PC-9 (cell line): ENCODE measurements at places on chromosomes 6 and 20. TPM values are rescaled to one million over a fixed set of nuclear protein-coding genes. Genes with fewer than 3 reads are reported as not detected.

- H3K27ac ChIP-seq: no peak overlapping the region
- H3K36me3 ChIP-seq: no peaks in the 10 kb centered on the region
- H3K4me1 ChIP-seq: no peaks in the 10 kb centered on the region; the same call in 1 of the 2 replicates
- peaks cover 9% of the 10 kb centered on the region; the same call in 1 of the 2 replicates for H3K27me3 ChIP-seq
- no peak overlapping the region for H3K4me3 ChIP-seq
- no peak for DNase-seq
These were observed 25.5 kb downstream of the CST9L start for GRCh38 chr20:23542801-23543200.

GRCh38 chr20:58116505-58116904 is 111.9 kb downstream of the ANKRD60 start:
- no peaks in the 10 kb centered on the region for H3K27me3 ChIP-seq
- H3K36me3 ChIP-seq: no peaks in the 10 kb centered on the region
- H3K4me1 ChIP-seq: peaks cover 28% of the 10 kb centered on the region
- H3K27ac ChIP-seq: no peak overlapping the region
- no peak for DNase-seq
- H3K4me3 ChIP-seq: no peak overlapping the region

DNA sequence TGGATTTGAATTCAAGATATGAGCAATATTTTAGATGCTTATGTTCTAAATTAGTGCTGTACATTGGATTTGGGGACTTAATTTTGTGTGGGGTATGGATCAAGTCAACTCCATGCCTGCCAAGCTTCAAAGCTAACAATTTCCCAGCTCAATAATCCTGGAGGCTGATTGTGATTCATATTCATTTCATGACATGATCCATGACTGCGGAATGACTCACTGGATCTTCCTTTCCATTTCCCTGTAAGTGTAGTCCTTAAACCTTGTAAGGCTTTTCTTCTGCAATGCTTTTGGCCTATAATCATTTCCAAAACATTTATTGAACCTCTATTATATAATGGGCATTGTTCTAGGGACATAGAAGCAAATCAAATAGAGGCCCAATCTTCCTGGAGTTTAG is 44.7 kb upstream of the CCN2 start:
- H3K27ac ChIP-seq: no peak overlapping the region
- no peak overlapping the region for H3K4me3 ChIP-seq

GRCh38 chr6:49764571-49765236 is 20.5 kb upstream of the CRISP3 start:
- H3K4me3 ChIP-seq: no peak overlapping the region
- no peak overlapping the region for H3K27ac ChIP-seq
- H3K4me1 ChIP-seq: no peaks in the 10 kb centered on the region
- H3K36me3 ChIP-seq: no peaks in the 10 kb centered on the region

- no peaks in the 10 kb centered on the region for H3K4me1 ChIP-seq
- no peak overlapping the region for H3K27ac ChIP-seq
- H3K4me3 ChIP-seq: no peak overlapping the region
- no peaks in the 10 kb centered on the region for H3K27me3 ChIP-seq
- no peak for DNase-seq
- no peaks in the 10 kb centered on the region for H3K36me3 ChIP-seq
These were observed 229.5 kb downstream of the UBE3D start for GRCh38 chr6:82836022-82836575.

GRCh38 chr20:38113401-38114325 is 51.4 kb downstream of the TGM2 start:
- H3K27me3 ChIP-seq: no peaks in the 10 kb centered on the region
- H3K36me3 ChIP-seq: no peaks in the 10 kb centered on the region
- DNase-seq: no peak
- no peak overlapping the region for H3K4me3 ChIP-seq
- peaks cover 73% of the 10 kb centered on the region for H3K4me1 ChIP-seq

DNA sequence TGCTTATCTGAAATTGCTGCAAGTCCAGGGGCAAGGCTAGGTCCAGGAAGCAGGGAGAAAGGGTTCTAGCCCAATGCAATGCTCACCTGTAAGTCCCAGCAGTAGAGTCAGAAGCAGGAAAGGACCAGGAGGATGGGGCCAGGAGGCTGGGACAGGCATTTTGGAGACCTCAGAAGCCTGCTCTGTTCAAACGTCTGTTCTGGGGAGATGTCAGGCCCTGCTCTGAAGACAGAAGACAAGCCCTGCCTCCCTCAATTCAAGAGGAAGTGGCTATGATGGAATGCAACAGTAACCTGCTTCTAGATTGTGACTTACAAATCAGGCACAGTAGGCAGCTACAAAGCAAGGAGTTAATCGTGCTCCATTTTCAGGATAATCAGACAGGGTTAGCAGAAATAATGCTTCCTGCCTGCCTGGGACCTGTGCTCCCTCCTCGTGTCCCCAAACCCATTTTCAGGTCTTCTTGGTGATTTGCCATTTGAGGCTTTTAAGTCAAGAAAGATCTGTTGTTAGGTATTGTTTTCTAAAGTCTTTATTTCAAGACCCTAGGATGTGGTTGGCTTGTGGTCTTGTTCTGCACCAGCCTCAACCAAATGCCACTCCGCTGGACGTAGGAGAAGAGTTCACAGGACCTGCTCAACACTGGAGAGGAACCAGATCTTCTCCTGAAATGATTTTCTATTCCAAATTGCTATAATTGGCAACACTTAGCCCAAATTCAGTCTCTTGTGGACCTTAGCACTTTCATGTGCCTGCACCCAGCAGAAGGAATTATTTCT is at the start of gene SIRPG:
SIRPG (minus strand) TSS at position 224 of the 779 bp plus-strand sequence; CDS start at position 159, 65 bp downstream.
- H3K4me1 ChIP-seq: no peaks in the 10 kb centered on the region
- no peaks in the 10 kb centered on the region for H3K27me3 ChIP-seq
- no peak within 1 kb of the TSS for H3K4me3 ChIP-seq
- DNase-seq: no peak
- no peaks in the 10 kb centered on the region for H3K36me3 ChIP-seq
- H3K27ac ChIP-seq: no peak within 1 kb of the TSS

- no peak for DNase-seq
- no peaks in the 10 kb centered on the region for H3K4me1 ChIP-seq
- no peak overlapping the region for H3K27ac ChIP-seq
These were observed 227.5 kb downstream of the KCNQ5 start for GRCh38 chr6:72849346-72849745.

DNA sequence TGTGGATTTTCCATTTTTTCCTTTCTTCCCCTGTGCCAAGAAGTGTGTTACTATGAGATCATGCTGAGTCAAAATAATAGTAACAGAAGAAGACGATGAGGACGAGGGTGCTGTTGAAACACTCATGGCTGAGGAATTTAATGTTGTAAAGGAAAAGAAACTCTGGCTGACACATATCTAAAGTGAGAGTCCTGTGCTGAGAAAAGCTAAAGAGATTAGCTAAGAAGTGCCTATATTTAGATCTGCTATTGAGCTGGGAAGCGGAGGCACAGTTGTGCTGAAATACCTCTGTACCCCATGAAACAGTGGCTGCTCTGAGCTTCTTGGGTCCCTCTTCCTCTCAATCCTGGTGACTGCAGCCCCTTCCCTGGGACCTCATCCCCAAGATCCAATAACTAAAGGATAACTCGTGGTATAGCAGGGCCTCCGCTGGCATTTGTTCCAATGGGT is 1.1 kb upstream of the SYTL3 start:
- H3K4me1 ChIP-seq: peaks cover 36% of the 10 kb centered on the region
- DNase-seq: no peak
- no peaks in the 10 kb centered on the region for H3K36me3 ChIP-seq
- no peak overlapping the region for H3K4me3 ChIP-seq
- no peaks in the 10 kb centered on the region for H3K27me3 ChIP-seq

DNA sequence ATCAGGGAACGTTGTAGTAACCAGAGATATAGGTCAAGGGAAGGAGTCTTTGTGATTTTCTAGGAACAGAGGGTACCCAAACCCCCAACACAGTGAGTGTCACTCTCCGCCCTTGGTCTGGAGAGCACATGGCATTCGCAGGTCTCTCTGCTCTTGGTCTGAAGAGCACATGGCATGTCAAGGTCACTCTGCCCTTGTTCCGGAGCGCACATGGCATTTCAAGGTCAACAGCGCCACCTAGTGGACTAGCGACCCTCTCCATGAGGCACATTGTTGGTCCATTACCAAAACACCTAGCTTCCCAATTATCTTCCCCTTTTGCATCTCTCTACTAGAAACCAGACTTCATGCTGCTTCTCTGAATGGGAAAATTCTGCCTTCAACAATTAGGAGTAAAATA is 260.0 kb downstream of the C6orf118 start:
- no peak overlapping the region for H3K4me3 ChIP-seq
- peaks cover 3% of the 10 kb centered on the region; the same call in 1 of the 2 replicates for H3K27me3 ChIP-seq
- H3K36me3 ChIP-seq: no peaks in the 10 kb centered on the region
- no peaks in the 10 kb centered on the region for H3K4me1 ChIP-seq

GRCh38 chr6:85484948-85485347 is 35.1 kb downstream of the NT5E start:
- no peak for DNase-seq
- H3K36me3 ChIP-seq: peaks cover 17% of the 10 kb centered on the region
- no peaks in the 10 kb centered on the region for H3K27me3 ChIP-seq
- no peak overlapping the region for H3K4me3 ChIP-seq
- H3K4me1 ChIP-seq: peaks cover 13% of the 10 kb centered on the region
- H3K27ac ChIP-seq: no peak overlapping the region

- H3K4me3 ChIP-seq: no peak overlapping the region
- no peaks in the 10 kb centered on the region for H3K27me3 ChIP-seq
- H3K27ac ChIP-seq: no peak overlapping the region
These were observed 125.9 kb downstream of the CDK19 start for GRCh38 chr6:110689275-110689935.

- no peak for DNase-seq
- no peak overlapping the region for H3K4me3 ChIP-seq
- H3K4me1 ChIP-seq: peaks cover 1% of the 10 kb centered on the region
These were observed 17.0 kb downstream of the NFATC2 start for GRCh38 chr20:51525241-51526105.

GRCh38 chr6:24752917-24753492 is 21.7 kb upstream of the GMNN start:
- no peak overlapping the region for H3K27ac ChIP-seq
- H3K27me3 ChIP-seq: no peaks in the 10 kb centered on the region
- H3K4me3 ChIP-seq: no peak overlapping the region
- DNase-seq: no peak
- 0 out of 2 replicates have a peak, but pooled peaks cover 5% of the 10 kb centered on the region for H3K4me1 ChIP-seq

GRCh38 chr6:144246988-144247387 is 38.1 kb upstream of the UTRN start:
- no peaks in the 10 kb centered on the region for H3K4me1 ChIP-seq
- H3K4me3 ChIP-seq: no peak overlapping the region
- DNase-seq: no peak

- no peak for DNase-seq
- H3K27ac ChIP-seq: no peak overlapping the region
- H3K27me3 ChIP-seq: no peaks in the 10 kb centered on the region
- no peaks in the 10 kb centered on the region for H3K36me3 ChIP-seq
- H3K4me1 ChIP-seq: no peaks in the 10 kb centered on the region
These were observed 14.4 kb upstream of the HLA-DQA1 start for GRCh38 chr6:32622545-32623401.

GRCh38 chr6:97077380-97077779 is 152.9 kb downstream of the KLHL32 start:
- no peaks in the 10 kb centered on the region for H3K36me3 ChIP-seq
- no peaks in the 10 kb centered on the region for H3K27me3 ChIP-seq
- no peak for DNase-seq
- H3K4me3 ChIP-seq: no peak overlapping the region
- H3K4me1 ChIP-seq: no peaks in the 10 kb centered on the region
- no peak overlapping the region for H3K27ac ChIP-seq

DNA sequence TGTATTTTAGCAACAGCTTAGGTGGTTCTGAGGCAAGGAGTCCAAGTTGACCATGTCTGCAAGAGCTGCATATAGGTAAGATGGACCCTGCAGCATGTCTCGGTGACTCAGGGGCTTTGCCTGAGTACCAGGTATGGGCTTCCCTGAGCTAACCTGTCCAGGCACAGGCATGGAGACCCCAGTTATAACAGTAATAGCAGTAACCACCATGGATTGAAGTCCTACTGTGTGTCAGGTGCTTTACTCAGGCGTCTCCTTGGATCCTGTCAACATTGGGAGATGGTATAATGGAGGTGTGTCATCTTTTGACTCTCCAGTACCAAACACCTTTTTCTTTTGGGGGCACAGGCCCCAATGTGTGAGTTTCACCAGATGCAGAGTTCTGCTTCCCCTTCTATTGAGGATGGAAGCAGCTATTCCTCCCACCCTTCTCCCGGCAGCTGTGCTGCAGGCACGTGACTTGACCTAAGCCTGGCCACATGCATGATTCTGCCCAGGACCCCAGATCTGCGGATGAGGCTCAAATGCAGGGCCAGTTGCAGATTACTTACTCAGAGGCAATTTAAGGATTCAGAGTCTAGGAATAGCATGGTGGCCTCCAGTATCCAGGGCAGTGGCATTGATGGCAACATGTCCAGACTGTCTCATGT is 13.8 kb downstream of the TREM1 start:
- no peak overlapping the region for H3K27ac ChIP-seq
- peaks cover 36% of the 10 kb centered on the region; the same call in 1 of the 2 replicates for H3K27me3 ChIP-seq
- no peaks in the 10 kb centered on the region for H3K4me1 ChIP-seq
- no peaks in the 10 kb centered on the region for H3K36me3 ChIP-seq

DNA sequence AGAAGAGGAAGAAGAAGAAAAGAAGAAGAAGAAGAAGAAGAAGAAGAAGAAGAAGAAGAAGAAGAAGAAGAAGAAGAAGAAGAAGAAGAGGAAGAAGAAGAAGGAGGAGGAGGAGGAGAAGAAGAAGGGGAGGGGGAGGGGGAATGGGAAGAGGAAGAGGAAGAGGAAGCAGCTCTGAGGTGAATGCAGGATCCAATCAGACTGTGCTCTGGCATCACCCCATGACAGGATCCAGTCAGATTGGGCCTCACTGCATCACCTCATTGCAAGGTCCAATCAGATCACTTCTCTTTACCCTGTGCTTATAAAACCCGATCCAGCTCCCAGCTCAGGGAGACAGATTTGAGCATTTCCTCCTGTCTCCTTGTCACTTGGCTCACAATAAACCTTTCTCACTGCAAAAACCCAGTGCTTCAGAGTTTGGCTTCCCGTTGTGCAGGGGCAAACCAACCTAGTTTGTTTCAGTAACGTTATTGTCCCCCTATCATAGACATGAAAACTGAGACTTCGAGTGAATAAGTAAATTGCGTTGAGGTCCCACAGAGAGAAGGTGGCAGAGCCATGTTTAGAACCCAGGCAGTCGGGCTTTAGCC is 28.6 kb upstream of the YWHAB start:
- H3K36me3 ChIP-seq: no peaks in the 10 kb centered on the region
- H3K27ac ChIP-seq: no peak overlapping the region
- no peak for DNase-seq

GRCh38 chr20:43833511-43834395 is 80.9 kb upstream of the TOX2 start:
- no peaks in the 10 kb centered on the region for H3K36me3 ChIP-seq
- no peaks in the 10 kb centered on the region for H3K4me1 ChIP-seq
- H3K27ac ChIP-seq: no peak overlapping the region
- no peak for DNase-seq
- H3K4me3 ChIP-seq: no peak overlapping the region

ZBTB12 gene
- total RNA-seq: 16.2 and 20.3 TPM in 2 replicates

HLA-G gene
- total RNA-seq: 0.38 and 0.50 TPM in 2 replicates

SLC12A5 gene
- 6.0 and 8.7 TPM in 2 replicates for total RNA-seq

UBE2C gene
- total RNA-seq: 207 TPM in 2 replicates

SNAP25 gene
- total RNA-seq: not detected in 2 replicates

FOXF2 gene
- total RNA-seq: not detected in 2 replicates
